Stimulated activated CD4-positive, alpha-beta T cell treated with anti-CD3 and anti-CD28 coated beads, TNF-alpha, amount 100 ng/mL, for 4 hours (primary cell): ENCODE measurements at places on chromosomes 7 and 10.

DNA sequence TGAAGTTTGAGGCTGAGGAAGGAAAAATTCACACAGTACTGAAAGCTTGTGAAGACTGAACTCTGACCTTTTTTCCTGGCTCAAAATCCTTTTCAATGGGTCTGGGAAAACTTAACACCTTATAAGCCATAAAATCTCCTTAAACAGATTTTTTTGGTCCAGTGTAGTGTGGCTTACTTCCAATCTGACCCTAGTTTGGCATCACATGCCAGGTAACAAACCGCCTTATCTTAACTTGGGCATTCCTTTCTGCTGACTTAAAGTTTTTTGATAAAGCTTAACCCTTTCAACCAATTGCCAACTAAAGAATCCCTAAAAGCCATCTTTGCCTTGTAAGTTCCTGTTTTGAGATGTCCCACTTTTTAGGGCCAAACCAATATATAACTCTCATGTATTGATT lies 13.2 kb upstream of the ITPRID1 start:
- DNase-seq: no peak

DNA sequence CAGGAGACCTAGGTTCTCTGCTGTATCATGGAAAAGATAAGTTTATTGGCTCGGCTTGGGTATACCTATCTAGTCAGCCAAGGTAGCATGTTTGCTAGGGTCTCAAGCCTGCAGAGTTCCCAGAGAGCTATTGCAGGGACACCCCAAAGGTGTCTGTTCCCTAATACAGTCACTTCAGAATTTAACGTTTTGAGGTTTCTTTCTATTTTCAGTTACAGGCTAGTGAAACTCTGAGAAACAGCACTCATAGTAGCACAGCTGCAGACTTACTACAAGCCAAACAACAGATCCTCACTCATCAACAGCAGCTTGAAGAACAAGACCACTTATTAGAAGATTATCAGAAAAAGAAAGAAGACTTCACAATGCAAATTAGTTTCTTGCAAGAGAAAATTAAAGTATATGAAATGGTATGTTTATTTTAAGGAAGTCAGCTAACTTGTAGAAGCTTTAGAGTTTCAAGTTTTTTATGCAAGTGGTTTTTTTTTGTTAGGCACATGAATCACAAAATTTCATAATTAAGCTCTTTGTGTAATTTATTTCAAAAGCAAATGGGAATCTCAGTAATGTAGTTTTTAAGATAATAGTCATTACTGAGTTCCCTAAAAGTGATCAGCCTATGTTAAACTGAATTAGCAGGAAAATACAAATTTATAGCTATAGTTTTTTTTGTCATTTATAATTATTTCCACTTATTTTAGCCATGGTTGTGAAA lies 54.9 kb downstream of the AKAP9 start:
- DNase-seq: no peak

- DNase-seq: no peak
These were observed 218.8 kb downstream of the IPMK start for GRCh38 chr10:58048936-58049335.

GRCh38 chr10:126179637-126180036 lies 208.6 kb downstream of the ADAM12 start:
- no peak for DNase-seq

DNA sequence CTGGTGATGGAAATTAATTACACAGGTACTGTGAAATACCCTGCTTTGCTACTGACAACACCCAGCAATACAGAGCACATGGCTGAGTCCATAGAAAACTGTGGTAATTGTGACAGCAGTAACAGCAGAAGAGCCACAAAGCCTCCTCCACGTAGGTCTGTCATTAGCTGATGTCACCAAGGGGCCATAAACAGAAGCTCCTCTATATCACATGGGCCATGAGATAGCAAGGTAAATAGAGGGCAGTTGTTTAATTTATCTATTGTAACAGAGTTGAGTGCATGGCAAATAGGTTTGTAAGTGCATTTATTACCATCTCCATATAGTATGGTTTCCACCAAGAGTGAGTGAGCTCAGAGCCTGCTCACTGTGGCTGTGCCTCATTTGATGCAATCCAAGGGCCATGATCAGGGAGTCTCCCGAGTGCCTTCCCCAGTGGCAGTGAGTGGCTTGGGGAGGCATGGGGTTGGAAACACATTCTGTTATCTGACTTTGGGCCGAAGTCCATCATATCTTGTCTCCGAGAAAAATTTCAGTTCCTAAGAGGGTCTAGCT lies 281.2 kb downstream of the SKAP2 start:
- DNase-seq: no peak

- no peak for DNase-seq
These were observed 65.5 kb downstream of the RALA start for GRCh38 chr7:39688611-39689480.
